Epithelial cell of esophagus (primary cell): ENCODE measurements at places on chromosomes 1 and 21.

- no peak for DNase-seq
Measured at GRCh38 chr21:14686466-14687267, 140.6 kb upstream of the SAMSN1 start.

- peak; percentile 49 for DNase-seq
Measured at GRCh38 chr1:93980320-93981273, 71.4 kb upstream of the GCLM start.

GRCh38 chr21:38494703-38495102 is 3.6 kb downstream of the ERG start:
- no peak for DNase-seq

- peak; percentile 30 for DNase-seq
Measured at GRCh38 chr21:30268608-30269197, 14.0 kb downstream of the KRTAP24-1 start.

DNA sequence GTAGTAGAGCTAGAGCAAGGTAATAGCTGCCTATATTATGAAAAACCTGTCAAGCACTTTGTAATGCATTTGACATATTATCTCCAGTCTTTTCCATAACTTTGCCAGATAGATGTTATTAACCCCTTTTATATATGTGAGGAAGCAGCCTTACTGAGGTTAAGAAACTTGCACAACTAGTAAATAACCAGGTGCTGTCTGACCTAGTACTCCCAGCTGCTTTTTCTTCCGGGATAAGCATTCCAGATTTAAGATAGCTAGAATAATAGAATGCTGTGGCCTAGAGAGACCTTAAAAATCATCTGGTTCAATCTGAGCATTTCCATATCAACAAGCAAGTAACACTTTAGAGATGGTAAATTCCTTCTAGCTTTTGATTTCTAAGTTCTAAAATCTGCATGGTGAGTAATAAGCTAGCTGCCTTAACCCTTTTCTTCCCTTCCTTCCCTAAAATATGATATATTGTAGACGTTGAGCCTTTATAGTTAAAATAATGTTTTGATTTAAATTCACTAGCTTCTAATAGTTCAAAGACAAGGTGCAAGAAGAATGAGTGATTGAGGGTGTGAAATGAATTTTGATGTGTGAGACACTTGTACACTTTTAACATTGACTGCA is 1.8 kb downstream of the SH3GLB1 start:
- DNase-seq: peak; percentile 14

- DNase-seq: peak; percentile 93
Measured at GRCh38 chr1:52127181-52128180, 14.4 kb upstream of the ZFYVE9 start.

DNA sequence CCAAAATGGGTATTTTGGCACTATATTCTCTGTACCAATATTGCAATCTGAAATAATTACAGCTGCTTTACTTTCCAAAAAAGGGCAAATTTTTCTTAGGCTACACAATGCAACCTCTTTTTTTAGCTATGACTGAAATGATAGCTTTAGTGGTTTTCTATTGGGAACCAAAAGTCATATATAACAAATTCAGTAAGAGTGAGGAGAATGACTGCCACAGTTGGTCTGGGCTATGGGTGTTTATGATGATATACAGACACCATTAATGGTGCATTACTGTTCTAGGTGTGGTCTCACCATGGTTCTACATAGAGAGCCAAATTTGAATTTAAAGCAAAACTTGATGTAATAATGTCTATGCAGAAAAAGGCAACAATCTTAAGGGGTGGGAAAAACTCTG is 72.3 kb upstream of the PTBP2 start:
- DNase-seq: no peak

- peak; percentile 43 for DNase-seq
Measured at GRCh38 chr1:72284084-72284347, 1.7 kb upstream of the NEGR1 start.
